ENCODE measurements at places on chromosomes 4 and X.

- DNase-seq, result no peak
These were observed 137.3 kb upstream of the PDLIM3 start for GRCh38 chr4:185672618-185673017.

GRCh38 chr4:53924333-53925049, 139.9 kb downstream of the CHIC2 start:
- DNase-seq, result no peak

DNA sequence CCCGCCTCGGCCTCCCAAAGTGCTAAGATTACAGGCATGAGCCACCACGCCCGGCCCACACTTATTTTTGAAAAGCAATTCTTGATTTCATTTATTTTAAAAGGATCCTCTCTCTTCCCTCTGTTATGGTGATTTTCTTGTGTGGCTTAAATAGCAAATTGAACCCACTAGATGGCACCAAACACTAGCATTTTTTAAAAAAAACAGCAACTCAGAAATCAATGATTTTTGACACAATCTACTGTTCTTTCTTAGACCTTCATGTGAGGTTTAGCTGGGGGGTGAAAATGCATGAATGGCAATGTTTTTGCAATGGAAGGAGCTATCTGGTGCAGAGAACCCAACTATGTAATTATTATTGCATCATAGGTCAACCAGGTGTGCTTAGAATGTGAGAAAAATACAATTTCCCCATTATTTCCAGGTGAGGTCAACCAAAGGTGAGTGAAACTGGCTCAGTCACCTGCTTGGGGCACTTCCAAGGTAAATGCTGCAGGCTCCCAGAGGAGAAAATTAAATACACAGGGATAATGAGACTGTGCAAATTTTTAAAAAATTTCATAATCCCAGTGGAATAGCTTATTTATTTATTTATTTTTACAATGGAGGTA, 226.7 kb upstream of the PRKX start:
- DNase-seq, result no peak

DNA sequence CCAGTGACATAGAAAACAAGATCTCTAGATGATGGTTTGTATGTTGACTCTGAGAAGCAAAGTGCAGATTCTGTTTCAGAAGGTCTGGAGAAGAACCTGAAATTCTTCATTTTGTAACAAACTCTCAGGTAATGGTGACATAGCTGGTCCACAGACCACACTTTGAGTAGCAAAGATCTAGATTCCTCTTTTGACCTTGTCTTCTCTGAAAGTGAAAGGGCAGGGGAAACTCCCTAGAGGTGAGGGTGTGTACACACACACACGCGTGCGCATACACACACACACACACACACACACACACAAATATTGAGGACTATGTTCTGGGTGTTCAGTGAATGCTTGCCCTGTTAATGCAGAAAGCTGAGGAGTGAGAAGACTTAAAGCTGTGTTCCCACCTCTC, 110.1 kb downstream of the NHSL2 start:
- no peak for DNase-seq

- DNase-seq, result peak; percentile 35
These were observed 13.4 kb downstream of the ARHGEF6 start for GRCh38 chrX:136767104-136767941.

GRCh38 chr4:84470204-84470785, 28.8 kb downstream of the NKX6-1 start:
- no peak for DNase-seq

- peak; percentile 20 for DNase-seq
These were observed 1.5 kb downstream of the COX18 start for GRCh38 chr4:73067971-73068394.

DNA sequence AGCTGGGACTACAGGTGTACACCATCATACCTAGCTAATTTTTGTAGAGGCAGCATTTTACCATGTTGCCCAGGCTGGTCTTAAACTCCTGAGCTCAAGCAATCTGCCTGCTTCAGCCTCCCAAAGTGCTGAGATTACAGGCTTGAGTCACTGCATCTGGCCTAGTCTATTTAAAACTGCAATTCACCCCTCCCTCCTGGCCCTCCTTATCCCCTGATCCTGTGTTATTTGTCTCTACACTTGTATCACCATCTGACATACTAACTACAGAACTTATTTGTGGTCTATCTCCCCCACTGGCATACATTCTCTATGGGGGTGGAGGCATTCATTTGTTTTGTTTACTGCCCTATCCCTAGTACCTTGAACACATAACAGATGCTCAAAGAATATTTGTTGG, 23.7 kb downstream of the CC2D2A start:
- DNase-seq, result no peak

- no peak for DNase-seq
These were observed 103.9 kb downstream of the GLUD2 start for GRCh38 chrX:121151293-121151692.

- DNase-seq, result no peak
These were observed 3.1 kb upstream of the TSPAN5 start for GRCh38 chr4:98661371-98662054.

- DNase-seq, result no peak
These were observed 43.1 kb upstream of the LSM6 start for GRCh38 chr4:146132445-146132844.

GRCh38 chr4:173461170-173461569, 62.3 kb upstream of the SCRG1 start:
- no peak for DNase-seq

DNA sequence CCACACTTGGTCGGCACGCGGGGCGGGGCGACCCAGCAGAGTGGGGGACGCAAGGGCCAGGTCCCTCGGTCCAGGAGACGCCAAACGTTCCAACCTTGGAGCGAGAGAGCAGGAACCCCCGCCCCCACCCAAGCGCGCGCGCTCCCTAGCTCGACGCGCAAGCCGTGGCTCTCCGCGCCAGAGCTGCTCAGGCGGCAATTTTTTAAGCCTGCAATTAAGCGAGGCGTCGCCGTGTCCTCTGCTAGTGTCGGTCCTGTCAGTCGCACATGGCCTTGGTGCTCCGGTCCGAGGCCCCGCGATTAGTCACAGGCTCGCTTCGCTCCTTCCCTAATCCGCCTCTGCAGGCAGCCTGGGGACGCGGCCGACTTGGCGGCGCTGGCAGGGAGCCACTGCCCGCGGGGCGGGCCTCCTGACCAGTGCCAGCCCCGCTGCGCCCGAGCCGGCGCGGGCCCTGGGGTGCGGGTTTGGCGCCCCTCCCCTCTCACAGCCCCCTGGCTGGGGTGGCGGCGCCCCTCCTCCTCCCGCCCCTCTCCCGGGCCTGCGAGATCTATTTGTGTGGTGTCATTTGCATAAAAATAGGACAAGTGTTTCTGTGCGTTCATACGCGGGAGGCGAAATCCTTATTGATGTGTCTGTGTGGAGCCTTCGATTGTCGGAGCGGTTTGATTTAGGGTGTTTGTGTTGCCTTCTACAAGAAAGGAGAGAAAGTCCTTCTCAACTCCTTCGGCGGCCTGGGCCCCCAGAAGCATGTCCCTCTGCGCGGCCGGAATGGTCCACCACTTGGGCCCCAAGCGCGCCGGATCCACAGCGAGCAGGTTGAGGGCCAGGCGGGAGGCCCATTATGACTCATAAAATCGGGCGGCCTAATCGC, 9.8 kb upstream of the BCOR start:
- no peak for DNase-seq

GRCh38 chr4:153471698-153472093, 5.5 kb downstream of the TMEM131L start:
- DNase-seq, result peak; percentile 34

GRCh38 chr4:94856030-94856429, 98.3 kb downstream of the BMPR1B start:
- DNase-seq, result no peak

DNA sequence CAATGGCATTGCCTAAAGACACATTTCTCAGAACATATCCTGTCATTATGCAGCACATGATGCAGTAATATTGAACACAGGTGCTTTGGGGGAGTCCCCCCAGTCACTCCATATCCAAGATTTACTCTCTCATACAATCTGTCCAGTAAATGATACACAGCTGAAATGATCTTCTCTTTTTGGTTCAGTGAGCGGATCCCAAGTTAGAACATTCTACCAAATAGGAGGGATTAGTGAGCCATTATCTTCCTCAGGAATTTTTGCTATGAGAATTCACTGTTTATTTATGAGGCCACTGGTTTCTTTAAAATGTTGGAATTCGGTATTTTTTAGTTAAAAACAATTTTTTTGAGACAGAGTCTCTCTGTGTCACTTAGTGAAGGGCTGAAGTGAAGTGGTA, 96.5 kb downstream of the TRAPPC11 start:
- DNase-seq, result no peak

DNA sequence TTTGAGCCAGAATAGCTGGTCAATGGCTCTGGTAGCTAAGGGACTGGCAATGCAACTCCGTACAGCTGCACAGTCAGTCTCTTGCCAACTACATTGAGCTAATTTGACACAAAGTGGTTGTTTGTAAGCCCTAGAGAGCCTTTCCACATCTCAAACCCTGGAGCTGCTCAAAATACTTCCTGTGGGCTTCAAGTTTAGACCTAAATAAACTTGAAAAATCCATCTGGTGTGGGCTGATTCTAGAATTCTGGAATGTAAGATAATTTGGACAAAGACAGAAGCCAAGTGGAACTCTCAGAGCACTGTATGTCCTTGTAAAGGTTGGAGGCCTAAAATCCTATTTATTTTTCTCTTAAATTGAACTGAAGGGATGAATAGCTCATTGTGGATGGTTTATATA, 380.8 kb downstream of the SPRY1 start:
- DNase-seq, result no peak

GRCh38 chr4:13461191-13461905, 22.8 kb downstream of the RAB28 start:
- no peak for DNase-seq

GRCh38 chr4:174156239-174156826, 127.1 kb downstream of the FBXO8 start:
- no peak for DNase-seq

GRCh38 chr4:70575964-70576363, 16.1 kb upstream of the AMBN start:
- no peak for DNase-seq

DNA sequence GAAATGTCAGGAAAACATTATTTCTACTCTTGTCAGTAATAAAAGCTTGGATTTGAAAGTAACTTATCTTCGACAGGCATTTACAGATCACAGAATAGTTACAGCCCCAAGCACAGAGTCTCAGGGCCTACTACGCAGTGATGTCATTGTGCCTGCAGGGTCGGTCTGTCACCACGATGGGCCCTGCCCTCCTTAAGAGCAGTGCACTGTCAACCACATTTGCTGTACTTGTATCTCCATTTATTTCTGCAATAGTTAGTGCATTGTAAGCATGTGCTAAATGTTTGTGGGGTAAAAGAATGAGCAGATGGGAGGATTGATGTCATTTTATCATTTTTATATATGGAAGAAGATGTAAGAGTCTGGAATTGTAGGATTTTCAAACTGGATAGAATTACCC, 13.6 kb upstream of the CCKAR start:
- DNase-seq, result no peak

GRCh38 chrX:10110984-10111363, 45.8 kb upstream of the CLCN4 start:
- peak; percentile 55 for DNase-seq

GRCh38 chrX:19212037-19212436, 89.8 kb upstream of the ADGRG2 start:
- DNase-seq, result no peak

DNA sequence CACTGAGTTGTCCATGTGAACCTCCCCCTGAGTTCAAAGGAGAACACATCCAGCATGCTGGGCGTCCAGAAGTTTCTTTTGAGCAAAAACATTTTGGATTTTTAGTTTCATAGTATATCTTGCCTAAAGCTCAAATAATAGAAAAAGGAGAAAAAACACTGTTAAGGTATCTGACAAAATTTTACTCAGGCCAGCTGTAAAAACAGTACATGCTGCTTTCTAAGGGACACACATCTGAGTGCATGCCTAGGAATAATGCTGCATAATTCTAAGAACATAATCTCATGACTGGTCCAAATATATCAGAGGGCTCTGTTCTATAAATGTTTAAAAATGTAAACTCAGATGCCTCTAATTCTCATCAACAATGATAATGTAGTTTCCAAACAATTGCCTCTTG, 561.3 kb upstream of the INTU start:
- DNase-seq, result no peak

- no peak for DNase-seq
These were observed 395.7 kb downstream of the DTHD1 start for GRCh38 chr4:36677112-36677511.

DNA sequence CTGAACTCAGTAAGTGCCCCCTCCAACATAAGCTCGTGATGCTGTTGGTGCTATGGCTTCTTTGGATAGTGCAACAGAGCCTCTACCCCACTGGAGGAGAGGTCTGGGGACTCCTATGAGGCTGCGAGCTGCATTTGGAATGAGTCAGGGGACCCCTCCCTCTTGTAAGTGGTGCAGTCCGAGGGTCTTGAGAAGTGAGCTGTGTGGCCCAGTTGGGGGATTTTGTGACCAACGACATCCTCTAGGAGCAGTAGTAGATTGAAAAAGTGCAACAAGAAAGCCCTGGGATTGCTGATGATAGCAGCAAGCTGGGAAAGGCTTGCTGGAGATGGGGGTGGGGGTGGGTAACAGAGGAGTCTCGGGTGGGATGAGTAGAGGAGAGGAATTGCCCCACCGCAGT, 3.1 kb downstream of the FRMPD3 start:
- no peak for DNase-seq

DNA sequence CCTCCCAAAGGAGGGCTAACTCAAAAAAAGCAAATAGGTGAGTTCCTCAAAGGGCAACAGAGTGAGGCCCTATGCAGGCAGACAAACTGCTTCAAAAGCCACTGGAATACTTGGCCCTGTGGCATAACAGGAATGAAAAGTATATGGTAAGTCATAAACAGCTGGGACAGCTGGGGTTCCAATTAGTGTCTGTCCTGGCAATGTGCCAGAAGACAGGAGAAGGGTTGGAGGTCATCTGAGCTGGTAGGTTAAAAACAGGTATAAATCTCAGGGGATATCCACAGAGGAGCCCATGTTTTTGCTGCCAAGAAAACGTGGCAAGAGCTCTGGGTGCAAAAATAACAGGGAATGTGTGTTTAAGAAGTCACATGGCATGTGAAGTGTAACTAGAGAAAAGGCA, 111.6 kb downstream of the APOOL start:
- DNase-seq, result no peak

GRCh38 chrX:119756926-119757635, 1.3 kb upstream of the SOWAHD start:
- no peak for DNase-seq

DNA sequence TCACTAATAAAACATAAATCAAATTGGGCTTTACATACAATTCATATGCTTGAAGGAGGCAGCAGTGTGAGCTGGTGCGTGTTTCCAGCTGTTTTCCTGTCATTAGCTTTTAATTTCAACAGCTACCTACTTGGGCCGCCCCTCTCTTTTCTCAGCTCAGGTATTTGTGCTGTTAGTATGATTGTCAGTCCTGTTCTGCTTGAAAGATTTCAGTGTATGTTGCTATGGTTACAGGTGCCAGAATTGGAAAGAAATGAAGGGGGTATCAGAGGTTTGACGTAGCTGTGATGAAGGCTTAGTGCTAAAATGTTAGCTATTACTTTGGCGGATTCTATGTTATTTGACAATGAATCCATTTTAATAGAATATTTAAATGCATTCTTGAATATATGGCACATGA, 440.3 kb downstream of the ZIC3 start:
- no peak for DNase-seq

DNA sequence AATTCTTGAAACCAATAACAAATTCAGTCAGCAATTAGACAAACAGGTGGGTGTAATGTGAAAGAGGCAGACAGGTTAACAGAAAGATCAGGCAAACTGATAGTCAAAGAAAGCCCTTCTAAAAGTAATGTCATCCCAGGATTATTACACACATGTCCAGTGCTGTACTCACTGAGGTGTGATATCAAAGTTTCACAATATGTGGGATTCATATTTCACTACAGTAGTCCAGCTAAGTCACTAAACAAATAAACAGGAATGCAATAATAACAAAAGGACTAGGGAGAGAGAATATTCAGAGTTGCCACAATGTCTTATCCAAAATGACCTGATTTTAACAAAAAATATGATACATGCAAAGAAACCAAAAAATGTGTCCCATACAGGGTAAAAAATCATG, 787.5 kb downstream of the FSTL5 start:
- DNase-seq, result no peak

Measured in stimulated activated CD4-positive, alpha-beta T cell treated with anti-CD3 and anti-CD28 coated beads, Interleukin-12 subunit alpha, Interleukin-12 subunit beta, amount 100 ng/mL, for 4 hours (primary cell).